ENCODE measurements at places on chromosomes 5 and 9. TPM values are rescaled to one million over a fixed set of nuclear protein-coding genes. Genes with fewer than 3 reads are reported as not detected.

IL6ST gene
- 183 TPM for total RNA-seq

- peak; percentile 96 for DNase-seq
Observed at GRCh38 chr9:137411645-137412380, 11.1 kb downstream of the EXD3 start.

DNA sequence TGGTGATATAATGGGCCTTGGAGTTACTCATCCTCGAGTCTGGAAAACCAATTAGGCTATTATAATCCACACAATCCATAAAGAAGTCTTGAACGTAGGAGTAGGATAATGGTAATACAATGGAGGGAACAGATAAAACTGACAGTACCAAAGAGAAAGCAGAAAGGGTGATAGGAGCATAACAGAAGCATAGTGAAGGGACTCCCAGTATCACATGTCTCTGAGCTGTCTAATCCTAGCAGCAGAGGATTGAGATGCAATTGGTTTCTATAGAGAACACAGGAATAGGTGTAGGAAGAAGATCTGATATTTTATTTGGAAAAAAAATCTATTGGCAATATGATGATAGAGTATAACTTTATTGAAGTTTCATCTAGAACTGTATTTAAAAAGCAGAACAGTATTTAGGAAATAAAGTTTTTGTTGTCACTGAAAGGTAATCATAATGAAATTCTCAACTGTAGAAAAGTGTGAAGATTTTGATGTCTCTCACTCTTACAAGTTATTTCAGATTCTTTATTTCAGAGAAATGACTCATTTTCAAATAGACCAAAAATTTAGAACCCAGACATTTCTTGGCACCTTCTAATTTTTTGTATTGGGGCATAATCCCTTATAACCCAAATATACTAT is 25.4 kb downstream of the SRFBP1 start:
- no peak for DNase-seq

- DNase-seq, result no peak
Observed at GRCh38 chr9:89422151-89422975, 75.5 kb downstream of the SEMA4D start.

DNA sequence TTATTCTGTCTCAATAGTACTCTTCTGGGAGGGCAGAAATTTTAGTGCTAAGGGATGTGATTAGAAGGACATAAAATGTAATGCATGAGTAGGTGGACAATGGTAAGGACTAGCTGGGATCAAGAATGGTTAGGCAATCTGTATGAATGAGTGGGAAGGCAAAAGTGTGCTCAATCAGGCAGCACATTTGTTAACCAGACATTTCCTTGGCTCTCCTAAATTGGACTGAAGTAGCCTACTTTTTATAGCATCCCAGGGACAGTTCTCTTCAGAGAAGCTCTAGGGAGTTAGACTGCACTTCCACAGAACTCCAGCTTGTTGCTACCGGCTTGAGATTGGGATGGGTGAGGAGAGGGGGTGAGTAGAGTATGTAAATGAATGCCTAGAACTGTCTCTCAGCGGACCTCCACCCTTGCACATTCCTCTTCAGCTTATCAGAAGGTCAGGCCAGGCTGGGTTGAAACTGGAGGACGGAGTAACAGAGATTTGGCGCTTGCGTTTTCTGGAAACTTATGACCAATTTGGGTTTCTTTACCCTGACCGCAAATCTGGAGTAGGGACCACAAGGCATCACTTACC is 19.0 kb upstream of the ARL14EPL start:
- DNase-seq, result no peak

DNA sequence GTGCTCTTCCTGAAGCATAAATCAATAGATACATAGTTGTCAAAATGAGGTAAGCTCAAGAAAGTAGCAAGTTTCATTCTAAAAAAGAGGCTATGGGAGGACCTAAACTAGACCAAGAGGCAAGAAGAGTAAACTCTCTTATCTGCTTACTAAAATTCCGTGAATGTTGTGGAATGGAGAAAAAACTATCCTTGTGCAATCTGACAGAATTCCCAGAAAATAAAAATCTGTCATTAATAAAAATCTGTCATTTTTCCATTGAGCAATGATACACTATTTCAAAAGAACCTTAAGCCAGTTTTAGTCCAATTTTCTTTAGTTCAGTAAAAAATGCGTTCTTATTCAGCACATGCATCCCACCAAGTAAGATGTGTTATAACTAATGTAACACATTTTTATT is 15.9 kb upstream of the FANCC start:
- no peak for DNase-seq

DNA sequence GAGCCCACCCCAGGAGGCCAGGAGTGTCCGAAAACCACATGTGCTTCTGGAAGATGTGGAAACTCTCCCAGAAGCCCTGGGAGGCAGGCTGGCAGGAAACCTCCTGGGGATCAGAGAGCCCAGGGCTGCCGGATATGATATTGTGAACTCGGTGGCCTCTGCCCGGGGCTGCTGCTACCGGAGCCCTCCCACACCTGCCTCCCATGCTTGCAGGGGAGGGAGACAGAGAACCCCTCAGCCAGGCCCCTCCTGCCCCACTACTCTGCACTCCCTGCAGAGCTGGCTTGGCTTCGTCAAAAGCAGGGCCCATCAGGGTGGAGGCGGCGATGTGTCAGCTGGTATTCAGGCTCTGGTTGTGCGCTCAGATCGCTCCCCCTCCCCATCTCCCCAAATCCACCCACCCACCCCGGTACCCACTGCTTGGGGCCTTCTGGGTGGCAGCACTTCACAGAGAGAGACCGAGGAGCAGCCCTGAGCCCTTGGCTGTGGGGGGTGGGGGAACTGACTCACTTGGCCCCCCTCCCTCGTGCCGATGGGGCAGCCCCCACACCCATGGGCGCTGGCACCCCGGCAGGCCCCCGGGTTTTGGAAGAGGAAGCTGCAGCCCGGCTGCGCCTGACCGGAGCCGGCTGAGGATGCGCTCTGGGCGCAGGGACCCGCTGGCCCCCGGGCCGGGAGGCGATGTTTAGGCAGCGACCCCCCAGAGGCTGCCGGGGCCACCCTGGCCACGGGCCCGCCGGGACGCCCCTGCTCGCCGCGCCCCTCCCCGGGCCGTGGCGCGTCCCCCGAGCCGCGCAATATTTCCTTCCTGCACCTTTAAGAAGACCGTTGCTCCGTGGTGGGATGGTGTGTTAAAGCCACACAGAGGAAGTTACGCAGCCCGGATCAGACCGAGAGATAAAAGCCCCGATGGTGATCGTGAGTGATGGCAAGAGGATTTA is 786 bp upstream of the NTNG2 start:
- peak; percentile 60 for DNase-seq

Data from H4 (cell line).